ENCODE measurements at places on chromosomes 2 and 18.

- DNase-seq = no peak
Observed at GRCh38 chr2:18889565-18890332, 300.4 kb upstream of the NT5C1B start.

- no peak for DNase-seq
Observed at GRCh38 chr2:43569921-43570320, 25.9 kb downstream of the THADA start.

DNA sequence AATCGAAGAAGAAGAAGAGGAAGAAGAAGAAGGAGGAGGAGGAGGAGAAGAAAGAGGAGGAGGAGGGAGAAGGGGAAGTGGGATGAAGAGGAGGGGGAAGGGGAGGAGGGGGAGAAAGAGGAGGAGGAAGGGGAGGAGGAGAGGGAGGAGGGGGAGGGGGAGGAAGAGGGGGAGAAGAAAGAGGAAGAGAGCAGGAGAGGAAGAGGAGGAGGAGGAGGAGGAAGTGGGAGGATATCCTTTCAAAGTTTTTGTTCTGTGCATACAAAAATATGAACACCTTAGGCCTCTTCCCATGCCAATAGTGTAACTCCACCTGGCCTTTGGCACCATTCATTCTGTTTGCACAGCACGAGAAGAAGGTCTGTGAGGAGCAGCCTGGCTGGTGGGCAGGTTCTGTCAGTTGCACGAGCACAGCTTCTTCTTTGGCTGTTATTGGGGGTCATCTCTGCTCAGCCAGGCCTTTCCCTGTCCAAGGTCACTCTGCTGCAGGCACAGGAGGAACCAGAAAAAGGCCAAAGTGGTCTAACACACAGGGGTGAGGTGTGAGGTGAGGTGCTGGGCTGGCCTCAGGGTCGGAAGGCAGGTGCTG, 25.8 kb upstream of the PLB1 start:
- no peak for DNase-seq

DNA sequence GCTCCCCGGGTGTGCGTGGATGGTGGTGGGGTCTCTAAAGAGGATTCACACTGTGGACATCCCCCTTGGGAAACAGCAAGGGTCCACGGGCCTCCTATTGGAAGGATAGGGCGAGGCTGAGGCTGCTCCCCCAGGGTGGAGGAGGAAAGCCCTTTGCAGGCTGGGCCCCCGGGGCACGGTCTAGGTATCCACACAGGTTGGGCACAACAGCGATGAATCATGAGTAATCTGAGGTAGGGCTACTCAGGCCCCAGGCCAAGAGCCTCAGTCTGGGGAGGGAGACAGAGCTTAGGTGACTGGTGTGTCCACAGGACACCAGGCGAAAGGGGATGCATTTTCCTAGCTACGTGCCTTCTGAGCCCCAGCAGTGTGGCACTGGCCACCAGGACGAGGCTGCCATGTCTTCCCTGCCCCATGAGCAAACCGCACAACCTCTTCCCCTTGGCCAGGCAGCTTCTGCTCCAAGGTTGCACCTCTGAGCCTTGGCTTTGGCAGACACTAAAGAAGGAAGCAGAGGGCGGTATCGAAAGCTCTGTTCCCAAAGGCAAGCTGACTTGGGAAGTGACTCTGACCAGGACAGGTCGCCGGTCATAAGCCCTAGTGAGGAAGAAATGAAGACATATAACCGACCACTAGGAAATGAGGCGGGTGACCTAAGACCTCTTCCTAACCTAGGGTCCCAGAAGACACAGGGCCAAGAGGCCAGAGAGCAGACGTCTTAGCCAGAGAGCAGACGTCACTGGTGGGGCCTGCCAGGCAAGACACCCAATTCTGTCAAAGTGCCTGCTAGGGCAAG, 14.6 kb upstream of the SEMA4C start:
- no peak for DNase-seq

- DNase-seq = peak; percentile 4
Observed at GRCh38 chr2:168920504-168921157, 19.5 kb downstream of the G6PC2 start.

GRCh38 chr18:12819841-12820240, 64.2 kb downstream of the PTPN2 start:
- no peak for DNase-seq

- peak; percentile 99 for DNase-seq
Observed at GRCh38 chr2:64807417-64807816, 153.7 kb upstream of the SERTAD2 start.
